Amniotic epithelial cell (primary cell): ENCODE measurements at places on chromosomes 5 and 9.

DNA sequence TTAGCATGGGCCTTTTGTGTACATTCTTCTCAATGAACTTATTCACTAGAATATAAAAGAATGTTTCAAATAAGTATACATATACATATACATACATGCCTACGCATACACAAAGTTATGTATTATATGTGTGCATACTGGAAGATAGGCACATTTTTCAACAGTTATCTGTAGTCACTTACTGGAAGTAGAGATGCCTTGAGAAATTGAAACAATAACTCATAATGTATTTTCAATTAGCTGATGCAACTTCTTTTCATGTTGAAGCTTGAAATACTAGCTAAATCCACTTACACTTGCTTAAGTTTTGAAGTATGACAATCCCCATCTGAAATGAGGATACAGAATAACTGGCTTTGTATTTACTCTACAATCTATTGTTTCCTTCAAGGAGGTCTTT lies 469.0 kb upstream of the PTGER4 start:
- DNase-seq, result no peak

- no peak for DNase-seq
Observed at GRCh38 chr5:108059334-108059733, 322.6 kb downstream of the FBXL17 start.

GRCh38 chr5:140795259-140795641 lies 598 bp downstream of the PCDHA2 start:
- no peak for DNase-seq

DNA sequence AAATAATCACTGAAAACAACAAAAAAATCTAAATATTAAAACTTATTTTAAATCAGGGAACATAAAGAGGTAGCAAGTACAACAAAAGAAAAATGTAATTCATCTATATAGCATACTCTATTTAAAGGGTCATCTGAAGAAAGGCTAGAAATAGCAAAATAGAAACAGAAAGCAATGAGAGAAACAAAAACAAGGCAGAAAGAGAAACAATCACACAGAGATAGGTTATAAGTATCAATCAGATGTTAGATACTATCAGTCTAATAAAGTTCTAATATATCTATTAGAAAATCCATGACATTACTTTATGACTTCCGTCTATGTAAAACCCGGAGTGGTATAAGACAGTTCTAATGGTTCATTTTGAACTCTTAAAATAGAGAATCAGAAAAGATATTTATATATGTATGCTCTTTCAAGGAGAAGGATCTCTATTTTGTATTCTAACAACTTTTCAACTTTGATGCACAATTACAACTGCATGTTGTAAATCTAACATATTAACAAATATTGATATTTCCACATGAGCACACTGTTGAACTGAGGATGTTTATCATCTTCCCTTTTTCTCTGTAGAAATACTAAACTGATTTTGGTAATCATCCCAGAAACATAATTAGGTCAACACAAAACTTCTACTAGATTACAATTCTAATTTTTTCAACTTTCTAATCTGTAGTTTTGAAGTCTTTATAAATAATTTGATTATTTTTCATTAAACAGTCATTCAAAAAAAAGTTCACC lies 15.8 kb downstream of the RICTOR start:
- no peak for DNase-seq

DNA sequence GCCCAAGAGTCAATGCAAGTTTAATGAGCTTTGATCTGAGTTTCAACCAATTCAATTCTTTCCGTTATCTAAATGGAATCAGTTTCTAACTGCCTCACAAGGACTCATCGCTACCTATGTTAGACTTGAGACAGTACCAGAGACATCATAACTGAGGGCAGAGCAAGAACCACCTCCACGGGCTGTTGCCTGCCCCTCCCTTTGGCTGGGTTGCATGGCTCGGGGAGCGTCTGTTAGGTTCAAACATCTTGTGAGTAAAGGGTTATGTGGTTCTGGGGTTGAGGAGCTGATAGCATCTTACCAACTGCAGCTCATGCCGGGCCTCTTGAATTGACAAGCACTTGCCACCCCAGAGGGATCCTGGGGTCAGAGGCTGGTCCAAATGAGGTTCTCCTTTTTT lies 457.9 kb downstream of the ENC1 start:
- DNase-seq, result no peak

DNA sequence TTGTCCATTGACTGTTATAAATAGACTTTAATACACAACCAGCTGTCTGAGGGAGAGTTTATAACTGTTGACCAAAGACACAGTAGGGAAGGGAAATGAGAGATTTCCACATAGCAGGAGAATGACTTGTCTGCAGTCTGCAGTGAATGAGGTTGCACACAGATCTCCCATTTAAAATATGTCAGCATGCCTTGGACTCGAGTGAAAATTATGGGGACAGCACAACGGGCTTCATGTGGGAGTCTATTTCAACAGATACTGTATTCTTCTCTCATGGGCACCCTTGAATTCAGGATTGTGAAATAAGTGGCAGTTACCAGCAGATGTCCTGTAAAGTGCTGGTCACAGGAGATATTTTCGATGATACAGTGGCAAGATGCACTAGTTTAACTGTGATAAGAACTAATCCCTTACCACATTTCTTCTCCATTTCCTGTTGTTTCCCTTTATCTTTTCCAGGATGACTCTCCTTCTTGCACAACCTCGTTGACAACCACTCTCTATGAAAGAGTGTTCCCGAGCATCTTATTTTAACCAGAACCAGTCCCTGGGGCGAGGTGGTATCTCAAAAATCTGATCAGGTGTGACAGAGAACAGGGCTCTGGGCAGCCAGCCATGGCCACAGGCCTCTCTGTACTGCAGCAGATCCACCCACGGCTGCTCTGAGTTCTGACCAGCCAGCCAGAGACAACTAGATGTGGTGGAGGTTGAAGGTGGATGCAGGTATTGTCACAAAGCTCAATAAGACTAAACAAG lies 51.5 kb upstream of the MAP3K1 start:
- DNase-seq, result peak; percentile 96

DNA sequence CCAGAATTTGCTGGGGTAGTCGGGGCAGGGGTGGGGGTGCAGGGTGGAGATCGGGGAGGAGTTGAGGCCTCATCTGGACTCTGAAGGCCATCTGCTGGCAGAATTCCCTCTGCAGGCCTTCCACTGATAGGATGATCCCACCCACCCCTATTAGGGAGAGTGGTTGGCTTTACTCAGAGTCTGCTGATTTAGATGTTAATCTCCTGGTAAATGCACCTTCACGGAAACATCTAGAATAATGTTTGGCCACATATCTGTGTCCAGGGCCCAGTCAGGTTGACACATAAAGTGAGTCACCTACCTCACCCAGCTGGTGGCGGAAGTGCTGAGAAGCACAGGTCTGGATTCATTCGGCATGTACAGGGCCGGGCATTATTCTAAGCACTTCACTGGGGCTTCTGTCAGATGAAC lies 50.0 kb downstream of the DAPK1 start:
- peak; percentile 57 for DNase-seq

- no peak for DNase-seq
Observed at GRCh38 chr9:75976549-75976948, 86.1 kb downstream of the PCSK5 start.
